ENCODE measurements at places on chromosomes 12 and 14.

DNA sequence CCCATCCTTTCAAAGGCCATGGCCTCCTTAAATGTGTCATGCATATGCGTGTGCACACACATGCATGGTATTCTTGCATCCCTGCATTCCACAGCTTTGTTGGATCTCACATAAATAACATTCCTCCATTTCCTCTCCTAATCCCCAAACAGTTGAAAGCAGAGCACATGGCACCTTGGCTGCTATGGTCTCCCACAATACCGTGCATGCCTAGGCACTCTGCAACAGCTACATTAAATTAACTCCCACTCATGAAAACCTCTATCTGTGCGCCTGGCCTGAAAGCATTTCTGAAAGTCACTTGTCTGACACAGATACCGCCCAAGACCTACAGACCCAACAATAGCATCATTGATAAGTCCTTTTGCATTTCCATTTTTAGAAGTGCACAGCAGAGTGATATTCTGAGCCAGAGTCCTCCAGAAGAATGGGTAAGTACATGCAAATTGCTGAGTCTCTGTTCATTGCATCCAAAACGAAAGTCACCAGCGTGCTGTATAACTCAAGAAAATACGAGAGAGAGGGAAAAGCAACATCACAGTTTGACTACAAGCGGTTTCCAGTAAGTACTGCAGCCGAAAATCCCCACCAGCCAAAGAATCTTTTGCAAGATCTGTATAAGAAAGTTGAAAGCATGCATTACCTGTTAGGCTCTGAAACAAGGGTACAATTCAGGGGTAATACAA is 436 bp downstream of the ASB2 start:
- no peak for DNase-seq

- no peak for DNase-seq
Measured at GRCh38 chr14:75113932-75114539, 12.8 kb downstream of the NEK9 start.

DNA sequence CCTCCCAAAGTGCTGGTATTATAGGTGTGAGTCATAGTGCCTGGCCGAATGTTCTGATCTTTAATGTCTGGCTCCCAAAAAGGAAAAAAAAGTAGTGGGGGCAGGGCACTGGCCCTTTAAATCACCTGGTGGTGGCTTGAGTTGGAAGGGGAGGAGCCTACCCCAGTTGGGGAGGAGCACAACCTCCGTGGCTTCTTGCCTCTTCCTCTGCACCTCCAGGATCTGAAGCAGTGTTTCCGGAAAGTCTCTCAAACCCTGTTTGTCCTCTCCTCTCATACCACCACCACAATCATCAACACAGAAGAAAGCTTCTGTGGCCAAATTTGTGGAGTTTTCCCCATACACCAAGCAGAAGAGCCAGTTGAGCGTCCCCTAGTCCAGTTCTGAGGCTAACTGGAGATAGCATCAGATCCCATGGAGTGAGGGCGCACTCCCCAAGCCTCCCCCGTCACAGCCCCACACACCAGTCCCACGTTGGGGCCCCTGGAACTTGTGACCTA is 24.3 kb upstream of the RCOR1 start:
- DNase-seq: peak; percentile 77

GRCh38 chr12:45363903-45364302 is 148.0 kb downstream of the ANO6 start:
- no peak for DNase-seq
